ENCODE measurements at places on chromosomes 11 and 22.

GRCh38 chr22:24920029-24920428 is 26.5 kb downstream of the LHFPL7 start:
- DNase-seq, result no peak

DNA sequence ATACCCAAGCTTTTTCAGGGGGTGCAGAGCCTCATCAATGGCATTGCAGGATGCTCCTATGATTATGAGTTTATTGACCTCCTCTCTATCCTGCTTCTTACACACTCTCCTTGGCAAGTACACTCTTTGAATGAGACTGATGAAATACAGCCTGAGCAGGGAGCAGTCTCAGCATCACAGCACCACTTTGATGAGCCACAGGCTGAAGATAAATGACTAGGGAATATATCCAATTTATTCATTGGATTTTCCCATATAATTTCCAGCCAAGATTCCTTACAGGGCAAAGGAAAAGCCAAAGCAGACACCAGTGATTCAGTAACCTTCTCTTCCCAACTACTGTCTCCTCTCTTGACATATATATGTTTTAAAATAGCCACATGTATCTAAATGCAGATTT is 79.2 kb downstream of the CASP12 start:
- no peak for DNase-seq

- DNase-seq, result no peak
Measured at GRCh38 chr22:24410110-24410856, 17.1 kb upstream of the ADORA2A start.

DNA sequence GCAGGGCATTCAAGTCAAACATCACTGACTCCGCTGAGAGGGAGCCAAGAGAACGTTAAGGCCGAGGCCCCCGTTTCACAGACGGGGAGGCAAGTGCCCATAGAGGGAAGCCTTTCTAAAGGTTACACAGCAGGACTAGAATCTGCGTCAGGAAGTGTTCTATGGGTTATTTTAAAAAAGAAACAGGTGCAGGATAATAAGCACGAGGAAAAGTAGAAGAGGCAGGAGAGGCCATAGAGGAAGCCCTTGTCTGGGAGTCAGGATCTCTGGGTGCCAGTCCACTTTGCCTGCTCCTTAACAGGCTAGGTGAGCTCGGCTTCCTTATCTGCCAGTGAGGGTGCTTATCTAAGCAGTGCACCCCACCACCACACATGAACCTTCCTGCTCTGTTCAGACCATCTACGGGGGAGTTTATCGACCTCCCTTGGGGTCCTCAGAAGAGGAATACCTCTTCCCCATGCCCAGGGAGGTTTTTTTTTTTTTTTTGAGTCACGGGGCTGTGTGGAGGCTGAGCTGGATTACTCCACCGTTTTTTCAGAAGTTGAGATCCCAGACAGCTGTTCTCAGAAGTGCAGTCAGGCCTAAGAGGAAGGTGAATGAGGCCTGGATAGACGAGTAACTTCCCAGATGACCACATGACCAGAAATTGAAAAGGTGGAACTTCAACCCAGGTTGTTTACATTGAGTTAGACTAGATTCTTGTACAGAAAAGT is 1.2 kb upstream of the FCHSD2 start:
- no peak for DNase-seq

DNA sequence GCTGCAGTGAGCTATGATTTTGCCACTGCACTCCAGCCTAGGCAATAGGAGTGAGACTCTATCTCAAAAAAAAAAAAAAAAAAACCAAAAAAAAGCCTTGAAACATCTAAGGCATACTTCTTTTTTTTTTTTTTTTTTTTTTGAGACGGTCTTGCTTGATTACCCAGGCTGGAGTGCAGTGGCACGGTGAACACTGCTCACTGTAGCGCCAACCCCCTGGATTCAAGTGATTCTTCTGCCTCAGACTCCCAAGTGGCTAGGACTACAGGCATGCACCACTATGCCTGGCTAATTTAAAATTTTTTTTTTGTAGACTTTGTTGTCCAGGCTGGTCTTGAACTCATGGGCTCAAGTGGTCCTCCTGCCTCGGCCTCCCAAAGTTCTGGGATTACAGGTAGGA is 19.5 kb downstream of the ARFGAP3 start:
- DNase-seq, result no peak

GRCh38 chr22:37739035-37739434 is 42.2 kb downstream of the TRIOBP start:
- DNase-seq, result no peak

DNA sequence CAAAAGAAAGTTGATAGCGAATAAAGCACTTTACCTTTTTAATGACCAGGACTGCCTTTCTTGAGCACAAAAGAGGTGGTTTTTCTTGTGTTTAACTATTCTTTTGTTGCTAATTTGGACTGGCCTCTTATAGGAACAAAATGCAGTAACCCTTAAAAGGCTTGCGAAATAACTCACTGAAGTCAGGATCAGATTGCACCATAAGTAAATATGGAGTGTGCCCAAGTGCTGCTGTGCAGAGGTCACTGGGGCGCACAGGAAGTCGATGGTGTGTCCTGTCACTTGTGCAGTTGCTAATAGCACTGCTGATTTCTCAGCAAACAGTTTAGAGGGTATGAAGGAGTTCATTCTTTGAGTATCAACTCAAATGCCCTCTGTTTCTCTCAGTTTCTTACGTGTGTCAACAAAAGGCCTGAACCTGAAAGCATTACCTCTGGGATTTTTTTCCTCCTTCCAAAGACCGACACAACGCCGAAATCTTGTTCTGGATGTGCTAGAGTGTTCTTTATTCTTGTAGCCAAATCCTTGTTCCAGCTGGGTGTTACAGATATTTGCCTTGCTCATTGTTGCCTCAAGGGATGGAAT is 71.3 kb downstream of the ATXN10 start:
- no peak for DNase-seq

- DNase-seq, result no peak
Measured at GRCh38 chr11:8025123-8025522, 38.0 kb downstream of the EIF3F start.

DNA sequence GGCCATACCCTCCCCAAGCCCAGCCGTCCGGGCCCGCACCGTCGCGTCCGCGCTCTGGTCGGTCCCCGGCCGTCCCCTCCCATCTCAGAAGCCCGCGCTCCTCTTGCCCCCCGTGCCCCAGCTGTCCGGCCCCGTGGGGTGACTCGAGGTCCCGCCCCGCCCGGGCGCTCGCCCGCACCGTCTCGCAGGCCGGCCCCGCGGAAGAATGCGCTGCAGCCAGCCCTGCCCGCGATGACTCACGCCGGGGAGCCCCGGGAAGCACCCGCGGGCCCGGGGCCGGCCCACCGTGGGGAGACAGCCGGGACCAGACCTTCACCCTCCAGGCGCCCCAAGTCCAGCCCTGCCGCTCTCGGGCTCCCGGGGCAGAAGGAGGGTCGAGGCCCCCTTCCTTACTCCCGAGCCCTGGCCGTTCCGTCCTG is 320 bp upstream of the PHLDA2 start:
- no peak for DNase-seq

DNA sequence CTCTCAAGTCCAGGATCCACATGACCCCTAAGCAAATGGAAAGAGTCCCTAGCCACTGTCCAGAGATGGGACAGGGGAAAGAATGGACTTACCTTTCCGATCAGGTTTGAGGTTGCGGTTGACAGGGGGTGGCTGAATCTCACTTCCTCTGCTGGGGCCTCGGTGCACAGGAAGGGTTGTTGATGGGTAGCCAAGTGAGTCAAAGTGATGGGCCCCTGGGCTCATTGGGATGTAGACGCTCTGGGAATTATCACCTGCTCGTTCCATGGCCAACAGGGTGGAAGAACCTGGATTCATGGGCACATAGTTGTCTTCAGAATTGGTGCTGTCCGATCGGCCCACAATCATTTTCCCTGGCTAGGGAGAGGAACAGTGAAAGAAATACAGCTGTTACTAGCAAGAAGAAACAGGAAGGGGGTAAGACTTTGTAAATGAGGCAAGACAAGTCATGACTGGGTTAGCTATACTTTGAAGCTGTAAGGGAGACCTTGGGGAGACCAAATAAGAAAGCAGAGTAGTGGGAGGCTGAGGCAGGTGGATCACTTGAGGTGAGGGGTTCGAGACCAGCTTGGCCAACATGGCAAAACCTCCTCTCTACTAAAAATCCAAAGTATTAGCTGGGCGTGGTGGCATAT is 34.7 kb downstream of the USP35 start:
- DNase-seq, result no peak

DNA sequence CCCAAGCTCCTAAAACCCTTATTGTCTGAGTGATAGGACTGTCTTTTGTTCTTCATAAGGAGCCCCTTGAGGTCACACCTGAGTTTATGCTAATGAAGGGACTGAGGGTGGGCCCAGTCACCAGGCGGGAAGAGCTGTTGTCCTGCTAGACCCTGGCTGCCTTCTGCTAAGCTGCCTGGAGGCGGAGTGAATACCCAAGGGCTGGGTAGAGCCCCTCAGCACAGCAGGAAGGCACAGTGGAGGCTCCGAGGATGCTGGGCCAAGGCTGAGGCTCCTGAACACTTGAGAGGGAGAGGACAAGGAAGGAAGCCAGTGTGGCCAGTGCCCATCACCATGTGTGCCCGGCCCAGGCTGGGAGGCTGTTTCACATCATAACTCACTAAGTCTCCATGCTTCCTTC is 4.8 kb upstream of the PHF21B start:
- DNase-seq, result no peak

DNA sequence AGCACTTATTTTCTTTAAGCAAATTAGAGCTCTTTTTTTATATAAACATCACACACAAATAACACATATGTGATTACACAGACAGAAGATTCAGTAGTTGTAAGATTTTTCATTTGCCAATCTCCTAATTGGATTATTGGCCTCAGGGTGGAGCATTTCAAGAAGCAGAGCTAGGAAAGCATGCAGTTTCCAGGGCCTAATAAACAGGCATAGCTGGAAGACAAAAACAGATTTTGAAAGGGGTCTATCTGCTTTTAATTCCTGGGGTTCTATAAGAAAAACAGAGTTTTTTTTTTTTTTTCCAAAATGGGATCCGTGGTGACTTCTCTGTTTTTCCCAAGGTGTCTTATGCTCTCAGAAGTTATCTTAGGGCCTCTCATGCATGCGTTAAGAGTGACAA is 7.6 kb upstream of the FOLR3 start:
- DNase-seq, result no peak

GRCh38 chr11:70526116-70527045 is 128.1 kb downstream of the CTTN start:
- no peak for DNase-seq

DNA sequence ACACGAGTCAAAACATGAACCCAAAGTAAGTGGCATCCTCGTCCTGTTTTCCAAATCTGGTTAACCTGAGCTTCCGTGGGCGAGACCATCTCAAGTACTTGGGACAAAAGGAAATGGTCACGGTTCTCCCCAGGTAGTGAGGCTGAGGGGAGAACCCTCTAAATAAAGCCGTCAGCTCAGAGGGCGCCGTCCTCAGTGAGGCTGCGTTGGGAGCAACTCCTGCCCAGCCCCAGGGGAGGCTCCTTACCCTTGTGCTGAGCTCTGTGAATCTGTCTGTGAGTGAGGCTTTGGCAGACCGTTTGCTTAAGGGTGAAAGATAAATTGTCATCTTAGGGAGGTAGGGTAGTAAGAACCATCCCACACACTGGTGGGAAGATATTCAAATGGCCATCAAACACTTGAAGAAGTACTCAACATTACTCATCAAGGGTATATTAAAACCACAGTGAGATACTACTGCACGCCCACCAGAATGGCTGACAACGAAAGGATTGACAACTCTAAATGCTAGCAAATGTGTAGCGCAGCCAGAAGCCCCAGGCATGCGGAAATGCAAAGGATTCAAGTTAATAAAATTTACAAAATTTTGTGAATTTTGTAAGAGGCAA is 321.0 kb downstream of the TBC1D22A start:
- DNase-seq, result no peak

DNA sequence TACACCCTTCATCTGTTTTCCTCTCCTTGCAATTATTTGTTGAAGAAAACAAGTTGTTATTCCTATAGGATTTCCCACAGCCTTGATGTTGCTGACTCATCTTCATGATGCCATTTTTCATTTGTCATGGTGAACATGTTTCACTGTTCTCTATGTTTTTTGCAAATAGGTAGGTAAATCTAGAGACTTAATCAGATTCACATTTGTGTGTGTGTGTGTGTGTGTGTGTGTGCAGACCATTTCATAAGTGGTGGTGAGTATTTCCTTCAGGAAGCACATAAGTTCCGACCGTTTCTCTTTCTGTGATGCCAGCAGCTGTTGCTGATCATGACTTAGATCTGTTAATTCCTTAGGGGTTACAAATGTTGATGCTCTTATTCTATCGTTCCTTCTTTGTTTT is 80.3 kb upstream of the IZUMO1R start:
- DNase-seq, result no peak

DNA sequence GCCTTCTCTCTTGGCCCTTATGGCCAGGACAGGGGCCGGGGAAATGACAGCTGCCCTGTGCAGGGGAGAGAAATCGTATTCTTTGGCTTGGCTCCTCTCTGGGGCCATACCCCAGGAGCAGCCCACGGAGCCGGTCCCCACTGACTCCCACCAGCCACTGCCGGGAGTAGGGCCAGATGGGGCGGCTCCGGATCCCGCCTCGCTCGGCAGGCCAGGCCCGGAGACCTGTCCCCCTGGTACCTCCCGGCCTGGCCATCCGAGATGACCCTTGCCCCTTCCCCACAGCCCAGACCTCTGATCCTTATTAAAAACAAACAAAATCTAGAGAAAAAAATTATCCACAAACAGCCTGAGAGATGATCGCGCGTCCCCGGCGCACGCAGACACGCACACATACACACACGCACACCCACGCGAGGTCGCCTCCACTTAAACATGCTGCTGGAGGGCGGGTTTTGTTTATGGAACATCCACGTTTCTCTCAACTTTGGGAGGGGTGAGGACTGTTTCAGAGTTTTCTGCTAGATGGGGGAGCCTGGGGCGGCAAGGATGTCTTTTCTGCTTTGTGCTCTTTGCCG is 59.1 kb downstream of the IGLL1 start:
- no peak for DNase-seq

DNA sequence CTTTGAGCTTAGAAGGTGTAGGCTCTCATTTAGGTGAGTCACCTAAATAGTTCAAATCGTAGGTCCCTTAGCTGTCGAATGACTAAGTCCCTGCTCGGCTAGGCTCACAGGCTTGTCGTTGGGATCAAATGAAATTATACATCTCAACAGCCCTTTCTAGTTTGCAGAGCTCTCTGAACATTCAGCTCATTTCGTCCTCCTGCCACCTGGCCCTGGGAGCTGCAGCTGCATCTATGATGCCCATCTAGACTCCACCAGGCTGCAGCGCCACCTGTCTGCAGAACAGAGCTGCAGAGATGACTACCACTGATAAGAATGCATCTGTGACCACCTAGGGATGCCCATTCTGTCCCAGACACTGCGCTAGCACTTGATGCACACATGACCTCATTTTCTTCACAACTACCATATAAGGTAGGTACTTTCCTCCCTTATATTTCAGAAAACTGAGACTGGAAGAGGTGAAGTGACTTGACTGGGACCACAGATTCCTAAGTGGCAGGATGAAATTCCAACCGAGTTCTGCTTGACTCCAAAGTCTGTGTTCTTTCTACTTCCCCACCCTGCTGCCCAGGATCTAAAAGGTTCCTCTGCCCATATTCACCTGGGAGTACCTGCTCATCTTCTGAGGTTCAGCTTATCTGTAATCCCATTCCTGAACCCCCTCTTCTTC is 141.1 kb upstream of the NARS2 start:
- no peak for DNase-seq

GRCh38 chr11:62664405-62665074 is 470 bp downstream of the C11orf98 start:
- DNase-seq, result no peak
